ENCODE measurements at places on chromosomes 3 and 15.

GRCh38 chr3:13188975-13189374 is 115.7 kb upstream of the IQSEC1 start:
- DNase-seq: no peak

GRCh38 chr3:164465172-164465571 is 613.1 kb downstream of the SI start:
- DNase-seq: no peak

DNA sequence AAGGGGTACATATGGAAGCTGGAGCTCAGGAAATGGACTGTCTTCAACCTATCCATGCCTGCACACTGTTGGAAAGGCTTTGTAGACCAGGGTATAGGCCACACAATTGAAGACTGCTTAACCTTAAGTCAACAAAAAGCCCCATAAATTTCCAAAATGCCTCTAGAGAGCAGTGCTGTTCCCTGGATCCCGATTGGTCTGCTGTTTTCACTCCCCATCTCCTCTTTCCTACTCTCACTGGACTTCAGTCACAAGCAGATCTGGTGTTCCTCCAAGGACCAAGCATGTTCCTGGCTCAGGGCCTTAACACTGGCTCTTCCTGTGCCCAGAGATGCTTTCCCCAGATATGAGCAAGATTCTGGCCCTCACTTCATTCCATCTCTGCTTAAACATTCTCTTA is 22.8 kb upstream of the LRRC34 start:
- no peak for DNase-seq

GRCh38 chr15:96064351-96064756 is 266.1 kb upstream of the NR2F2 start:
- DNase-seq: no peak

DNA sequence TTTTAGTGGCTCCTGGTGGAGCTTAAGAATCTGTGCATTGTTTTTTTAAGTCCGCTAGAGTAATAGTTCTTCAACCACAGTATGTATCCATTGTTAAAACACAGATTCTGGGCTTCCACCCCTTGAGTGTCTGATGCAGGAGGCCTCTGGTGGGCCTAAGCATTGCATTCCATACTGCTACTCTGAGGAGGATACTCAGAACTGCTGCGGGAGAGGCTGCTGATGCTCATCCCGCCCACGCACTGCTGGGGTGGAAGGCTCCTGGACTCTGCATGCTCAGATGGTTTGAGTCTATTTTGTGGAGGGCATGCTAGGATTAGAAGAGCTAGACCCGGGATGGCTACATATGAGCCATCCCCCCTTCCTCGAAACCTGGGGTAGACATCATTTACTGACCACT is 74.4 kb downstream of the THSD4 start:
- no peak for DNase-seq

All from SK-N-DZ (cell line).